K562 (cell line): ENCODE measurements at places on chromosomes 6 and 20. TPM values are rescaled to one million over a fixed set of nuclear protein-coding genes. Genes with fewer than 3 reads are reported as not detected.

DNA sequence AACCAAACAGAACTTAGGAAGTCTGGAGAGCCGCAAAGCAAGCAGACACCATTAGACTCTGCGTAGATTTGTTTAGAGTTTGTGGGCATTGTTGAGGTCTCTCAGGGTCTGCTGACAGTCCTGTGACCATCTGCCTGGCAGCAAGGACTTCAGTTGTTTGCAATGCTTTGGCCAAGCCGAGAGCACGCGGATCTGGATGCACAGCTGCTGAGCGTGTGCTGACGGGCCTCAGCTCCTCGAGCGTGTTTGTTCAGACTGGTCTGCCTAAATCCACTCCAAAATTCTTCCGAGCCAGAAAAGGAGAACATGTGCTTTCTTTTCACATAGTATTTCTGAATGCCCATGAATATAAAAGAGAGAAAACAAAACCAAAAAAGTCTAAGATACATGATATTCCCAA lies 159.0 kb downstream of the ZNF217 start:
- no peaks in the 10 kb centered on the region; the same call in 2 of the 3 replicates for H3K4me1 ChIP-seq
- H3K36me3 ChIP-seq = no peaks in the 10 kb centered on the region
- H3K27ac ChIP-seq = no peak overlapping the region
- no peak for DNase-seq
- peaks cover 7% of the 10 kb centered on the region; the same call in 1 of the 3 replicates for H3K27me3 ChIP-seq

- no peaks in the 10 kb centered on the region for H3K36me3 ChIP-seq
- DNase-seq = no peak
- no peak overlapping the region; the same call in 2 of the 3 replicates for H3K27ac ChIP-seq
- H3K4me1 ChIP-seq = no peaks in the 10 kb centered on the region
- H3K27me3 ChIP-seq = no peaks in the 10 kb centered on the region; the same call in 2 of the 3 replicates
Measured at GRCh38 chr6:16752206-16752866, 8.9 kb downstream of the ATXN1 start.

DNA sequence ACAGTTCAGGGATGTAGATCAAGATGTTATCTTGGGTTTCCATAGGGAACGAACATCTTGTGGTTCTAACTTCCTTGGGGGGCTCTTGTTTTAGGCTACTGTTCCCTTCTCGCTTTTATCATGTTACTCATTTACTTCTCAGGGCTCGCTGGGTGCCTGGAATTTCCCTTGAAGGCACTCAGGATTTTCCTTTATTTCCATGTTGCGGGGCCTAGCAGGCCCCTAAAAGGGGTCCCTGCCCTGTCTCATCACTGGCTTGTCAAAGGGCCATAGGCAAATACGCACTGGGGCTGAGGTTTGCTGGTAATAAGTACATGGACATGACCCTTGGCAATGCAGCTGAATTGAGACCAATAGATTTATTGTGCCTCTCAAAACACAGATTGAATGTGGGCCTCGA lies 262.3 kb downstream of the CDH4 start:
- H3K27ac ChIP-seq = no peak overlapping the region
- H3K27me3 ChIP-seq = peaks cover 42% of the 10 kb centered on the region
- no peaks in the 10 kb centered on the region for H3K36me3 ChIP-seq
- no peaks in the 10 kb centered on the region for H3K4me1 ChIP-seq
- no peak overlapping the region for H3K4me3 ChIP-seq

DNA sequence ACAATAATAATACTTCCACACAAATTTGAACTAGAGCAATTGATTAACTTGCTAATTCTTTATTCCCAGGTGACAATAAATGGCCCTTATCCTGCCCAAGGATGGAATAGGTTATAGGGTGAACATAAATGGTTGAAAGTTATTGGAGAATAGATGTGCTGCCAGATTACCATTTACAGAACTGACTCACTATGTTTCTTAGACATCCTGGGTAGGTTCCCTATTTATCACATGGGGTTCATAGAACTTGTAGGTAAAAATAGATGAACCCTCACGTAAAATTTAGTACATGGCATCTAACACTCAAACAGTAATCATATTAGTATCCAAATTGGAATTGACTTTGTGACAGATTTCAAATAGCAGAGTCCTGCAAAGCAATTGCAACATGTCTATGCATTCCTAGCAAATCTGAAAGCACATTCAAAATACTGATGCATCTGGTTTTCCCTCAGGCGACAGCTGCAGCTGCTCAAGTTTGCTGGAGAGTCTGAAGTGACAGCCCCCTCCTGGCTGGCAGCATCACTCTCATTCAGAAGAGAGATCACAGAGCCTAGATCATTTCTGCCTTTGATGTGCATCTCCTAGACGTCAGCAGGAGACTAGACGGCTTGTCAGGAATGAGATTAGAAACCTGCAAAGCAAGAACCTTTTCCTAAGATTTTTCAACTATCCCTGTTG lies 80.2 kb upstream of the RNF217 start:
- no peaks in the 10 kb centered on the region; the same call in 2 of the 3 replicates for H3K4me1 ChIP-seq
- H3K27me3 ChIP-seq = no peaks in the 10 kb centered on the region
- H3K4me3 ChIP-seq = no peak overlapping the region
- H3K36me3 ChIP-seq = no peaks in the 10 kb centered on the region

DNA sequence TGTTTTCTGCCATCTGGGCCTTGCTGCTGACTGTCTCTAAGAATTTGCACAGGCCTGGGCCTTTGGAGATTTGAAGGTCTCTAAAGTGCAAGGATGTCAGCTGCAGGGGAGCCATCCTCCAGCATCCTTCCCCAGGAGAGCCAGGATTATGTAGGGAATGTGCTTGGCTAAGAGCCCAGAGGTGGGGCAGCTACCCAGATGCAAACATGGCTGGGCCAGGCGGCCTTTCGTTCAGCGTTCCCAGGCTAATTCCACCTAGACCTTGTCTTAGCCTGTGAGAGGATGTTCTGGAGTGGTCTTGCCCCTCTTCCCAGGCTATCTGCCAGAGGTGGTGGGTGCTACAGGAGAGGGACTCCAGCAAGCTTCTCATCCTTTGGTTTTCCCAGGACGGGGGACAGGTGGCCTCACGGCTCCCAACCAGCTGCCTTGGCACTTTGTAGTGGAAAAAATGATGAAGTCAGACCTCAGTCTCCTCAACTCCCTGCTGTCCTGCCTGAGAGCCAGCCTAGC lies 7.7 kb upstream of the PTGIS start:
- no peak overlapping the region for H3K4me3 ChIP-seq
- peaks cover 61% of the 10 kb centered on the region for H3K27me3 ChIP-seq
- H3K27ac ChIP-seq = no peak overlapping the region
- H3K36me3 ChIP-seq = no peaks in the 10 kb centered on the region
- no peak for DNase-seq
- H3K4me1 ChIP-seq = no peaks in the 10 kb centered on the region

- no peaks in the 10 kb centered on the region for H3K4me1 ChIP-seq
- DNase-seq = no peak
- no peak overlapping the region for H3K27ac ChIP-seq
- peaks cover 53% of the 10 kb centered on the region for H3K27me3 ChIP-seq
- H3K36me3 ChIP-seq = no peaks in the 10 kb centered on the region
Measured at GRCh38 chr6:7763881-7764280, 38.0 kb downstream of the BMP6 start.

DNA sequence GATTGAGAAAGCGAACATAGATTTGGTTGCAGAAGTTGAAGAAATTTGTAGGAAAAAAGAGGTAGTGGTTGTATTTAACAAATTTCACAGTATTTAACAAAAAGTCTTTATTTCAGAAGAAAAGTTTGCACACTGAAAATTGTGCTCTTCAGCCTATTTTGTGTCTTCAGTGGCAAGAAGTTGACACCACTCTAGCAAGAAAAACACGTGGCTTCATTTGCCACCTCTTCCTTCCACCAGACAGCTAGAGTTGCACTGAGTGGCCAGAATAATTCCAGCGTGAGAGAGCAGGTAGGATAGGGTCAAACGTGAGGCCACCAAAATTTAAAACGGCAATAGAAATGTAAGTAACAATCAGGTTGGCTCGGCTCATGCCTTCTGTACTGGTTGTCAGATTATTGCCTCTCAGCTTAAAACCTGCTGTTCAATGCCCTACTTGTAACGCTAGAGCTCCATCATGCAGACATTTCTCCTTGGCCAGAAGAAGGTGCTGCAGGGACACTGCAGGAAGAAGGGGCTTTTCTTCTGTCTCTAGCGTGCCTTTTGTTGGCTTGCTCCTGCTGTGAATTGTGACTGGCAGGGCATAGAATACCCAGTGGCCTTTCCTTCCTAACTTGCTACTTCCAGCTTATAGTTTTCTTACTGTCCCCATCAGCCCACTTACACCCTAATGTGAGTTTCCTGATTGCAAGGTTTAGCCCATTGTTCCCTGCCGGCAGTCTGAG lies 12.1 kb downstream of the TRAPPC3L start:
- no peaks in the 10 kb centered on the region for H3K36me3 ChIP-seq
- no peaks in the 10 kb centered on the region for H3K27me3 ChIP-seq
- H3K27ac ChIP-seq = no peak overlapping the region

- peak; percentile 44 for DNase-seq
- no peak overlapping the region for H3K27ac ChIP-seq
- no peak overlapping the region for H3K4me3 ChIP-seq
- no peaks in the 10 kb centered on the region for H3K4me1 ChIP-seq
- no peaks in the 10 kb centered on the region for H3K27me3 ChIP-seq
Measured at GRCh38 chr20:19205981-19206396, 6.5 kb upstream of the SLC24A3 start.

DNA sequence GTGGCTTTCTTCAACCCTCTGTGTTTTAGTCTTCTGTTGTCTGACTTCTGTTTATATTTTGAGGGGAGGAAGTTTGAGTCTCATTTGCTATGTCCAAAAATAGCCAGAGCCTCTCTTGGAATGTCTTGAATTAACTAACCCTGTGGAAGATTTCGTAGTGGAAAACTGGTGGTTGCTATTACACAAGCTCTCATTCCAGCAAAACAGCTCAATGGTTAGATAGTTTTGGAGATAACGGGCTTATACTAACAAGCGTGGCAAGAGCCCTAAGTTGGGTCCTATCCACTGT lies 1.6 kb downstream of the CCN2 start:
- no peaks in the 10 kb centered on the region for H3K36me3 ChIP-seq
- H3K4me1 ChIP-seq = peaks cover 5% of the 10 kb centered on the region; the same call in 1 of the 2 replicates
- H3K4me3 ChIP-seq = no peak overlapping the region
- H3K27ac ChIP-seq = no peak overlapping the region
- no peak for DNase-seq
- peaks cover 5% of the 10 kb centered on the region; the same call in 2 of the 3 replicates for H3K27me3 ChIP-seq

- H3K4me3 ChIP-seq = no peak overlapping the region
- peaks cover 8% of the 10 kb centered on the region; the same call in 2 of the 3 replicates for H3K4me1 ChIP-seq
Measured at GRCh38 chr20:62832212-62832922, 15.5 kb downstream of the COL9A3 start.

DNA sequence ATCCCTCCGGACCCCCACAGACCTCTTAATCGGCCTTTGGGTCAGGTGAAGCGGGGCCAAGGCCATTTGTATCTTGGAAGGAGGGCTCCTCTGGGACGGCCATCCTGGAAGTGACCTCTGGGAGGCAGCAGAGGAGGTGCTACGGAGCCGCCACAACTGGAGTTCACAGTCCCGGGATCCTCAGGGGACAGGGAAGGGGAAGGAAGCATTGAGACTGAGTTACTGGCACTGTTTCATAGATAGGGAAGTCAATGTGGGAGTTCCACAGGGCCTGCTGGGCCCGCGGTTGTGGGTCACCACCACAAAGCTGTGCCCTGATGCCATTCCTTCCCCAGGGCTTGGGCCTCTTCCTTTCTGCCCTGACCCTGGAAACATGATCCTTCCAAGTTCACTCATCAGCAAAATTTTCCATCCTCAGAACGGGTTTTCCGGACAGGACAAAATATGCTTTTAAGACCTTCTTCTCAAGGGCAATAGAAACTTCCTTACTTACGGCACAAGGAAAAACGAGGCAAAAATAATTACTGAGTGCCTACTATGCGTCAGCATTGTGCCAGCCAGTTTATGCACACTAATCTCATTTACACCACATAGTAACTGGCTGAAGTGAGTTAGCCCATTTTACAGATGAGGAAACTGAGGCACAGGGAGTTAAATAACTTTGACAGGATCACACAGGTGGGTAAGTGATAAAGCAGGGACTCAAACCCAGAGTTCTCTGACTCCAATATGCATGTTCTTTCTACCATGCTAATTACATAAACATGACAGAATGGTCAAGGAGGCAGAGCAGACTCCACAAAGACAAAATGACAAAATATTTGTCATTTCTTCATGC lies 143.8 kb downstream of the UNC5CL start:
- DNase-seq = peak; percentile 57
- H3K4me3 ChIP-seq = no peak overlapping the region
- no peaks in the 10 kb centered on the region for H3K4me1 ChIP-seq
- peaks cover 54% of the 10 kb centered on the region for H3K27me3 ChIP-seq

- H3K27ac ChIP-seq = peak overlapping the region; percentile 68
- DNase-seq = peak; percentile 76
- H3K4me3 ChIP-seq = no peak overlapping the region
- peaks cover 24% of the 10 kb centered on the region for H3K4me1 ChIP-seq
- H3K36me3 ChIP-seq = no peaks in the 10 kb centered on the region
- no peaks in the 10 kb centered on the region for H3K27me3 ChIP-seq
Measured at GRCh38 chr6:13992417-13993055, 67.8 kb downstream of the RNF182 start.

DNA sequence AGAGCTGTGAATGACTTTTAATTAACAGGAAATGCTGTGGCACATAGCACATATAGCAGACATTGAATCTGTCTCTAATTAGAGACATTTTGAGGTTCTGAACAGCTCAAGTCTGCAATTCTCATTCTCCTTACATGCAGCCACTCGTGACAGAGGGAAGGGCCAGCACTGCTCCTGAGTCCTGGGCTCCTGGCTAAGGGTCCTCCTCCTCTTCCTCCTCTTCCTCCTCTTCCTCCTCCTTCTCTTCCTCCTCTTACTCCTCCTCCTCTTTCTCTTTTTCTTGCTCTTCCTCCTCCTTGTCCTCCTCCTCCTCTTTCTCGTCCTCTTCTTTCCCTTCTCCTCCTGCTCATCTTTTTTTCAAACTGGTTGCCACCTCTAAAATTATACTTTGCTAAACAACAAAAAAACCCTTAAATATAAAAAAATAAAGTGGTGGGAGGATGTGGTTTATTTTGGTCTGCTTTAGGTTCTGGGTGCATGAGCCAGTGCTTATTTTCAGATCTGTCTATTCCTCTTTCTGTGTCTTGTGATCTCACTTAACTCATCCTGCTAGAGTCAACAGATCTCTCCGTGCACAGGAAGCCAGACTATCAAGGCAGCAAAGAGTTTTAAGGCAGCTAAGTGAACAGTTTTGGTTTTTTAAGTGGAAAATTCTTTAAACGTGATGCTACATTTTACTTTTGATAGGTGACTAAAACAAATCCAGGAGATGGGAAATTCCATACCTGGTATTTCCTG lies 159.3 kb downstream of the CD83 start:
- H3K4me3 ChIP-seq = no peak overlapping the region
- H3K36me3 ChIP-seq = no peaks in the 10 kb centered on the region
- no peak for DNase-seq
- peaks cover 12% of the 10 kb centered on the region for H3K27me3 ChIP-seq
- H3K27ac ChIP-seq = no peak overlapping the region
- H3K4me1 ChIP-seq = peaks cover 7% of the 10 kb centered on the region; the same call in 1 of the 2 replicates

DNA sequence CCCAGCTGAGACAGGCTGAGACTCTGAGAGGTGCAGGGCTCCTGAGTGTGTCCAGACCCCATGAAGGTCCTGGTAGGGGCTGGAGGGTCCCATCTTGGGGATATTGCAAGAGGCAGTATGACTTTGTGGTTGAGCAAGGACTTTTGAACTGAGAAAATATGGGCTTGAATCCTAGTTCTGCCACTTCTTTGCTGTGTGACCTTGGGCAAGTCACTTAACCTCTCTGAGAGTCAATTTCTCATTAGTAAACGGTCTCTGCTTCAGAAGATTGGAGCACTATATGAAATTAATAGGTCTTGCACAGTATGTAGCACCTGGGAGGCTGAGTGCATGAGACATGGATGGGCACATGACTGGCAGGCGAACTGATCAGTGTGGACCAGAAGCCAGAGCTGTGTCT lies 42.7 kb downstream of the TFEB start:
- no peak overlapping the region for H3K4me3 ChIP-seq
- DNase-seq = no peak
- no peak overlapping the region for H3K27ac ChIP-seq
- no peaks in the 10 kb centered on the region for H3K4me1 ChIP-seq

The SLC17A9 gene
- 0.27 and 0.31 TPM in 2 replicates for total RNA-seq

The TMEM244 gene
- not detected in 2 replicates for total RNA-seq

The PSMB8 gene
- 2.9 and 3.3 TPM in 2 replicates for total RNA-seq

The PTCRA gene
- total RNA-seq = not detected in 2 replicates

The TMEM217 gene
- total RNA-seq = 1.9 and 2.0 TPM in 2 replicates

The COL10A1 gene
- total RNA-seq = not detected in 2 replicates

The ARFGEF3 gene
- total RNA-seq = 0.02 and 0.07 TPM in 2 replicates
